Chondrocyte (in vitro differentiated cells): ENCODE measurements at places on chromosomes 4 and X. TPM values are rescaled to one million over a fixed set of nuclear protein-coding genes. Genes with fewer than 3 reads are reported as not detected.

Gene DDIT4L
- total RNA-seq: 0.20 to 0.38 TPM in 2 of 3 replicates, not detected in the other

Gene FAM13A
- 10.5 to 17.6 TPM (median 10.5 TPM) in 3 replicates for total RNA-seq

Gene MAGEA2
- not detected in 3 replicates for total RNA-seq

Gene HS6ST2
- 1.9 to 6.6 TPM (median 2.2 TPM) in 3 replicates for total RNA-seq

Gene CT83
- not detected in 3 replicates for total RNA-seq

Gene IKBKG
- 21.6 to 28.3 TPM (median 22.4 TPM) in 3 replicates for total RNA-seq

Gene SPATA18
- total RNA-seq: 17.9 to 18.7 TPM (median 18.6 TPM) in 3 replicates

Gene ADAMTS3
- 0.60 to 3.0 TPM (median 0.74 TPM) in 3 replicates for total RNA-seq

Gene TRPC3
- 0.20 to 0.39 TPM in 2 of 3 replicates, not detected in the other for total RNA-seq

Gene MAGED4
- total RNA-seq: 90.8 to 129 TPM (median 119 TPM) in 3 replicates

Gene F8A2
- total RNA-seq: not detected in 3 replicates

DNA sequence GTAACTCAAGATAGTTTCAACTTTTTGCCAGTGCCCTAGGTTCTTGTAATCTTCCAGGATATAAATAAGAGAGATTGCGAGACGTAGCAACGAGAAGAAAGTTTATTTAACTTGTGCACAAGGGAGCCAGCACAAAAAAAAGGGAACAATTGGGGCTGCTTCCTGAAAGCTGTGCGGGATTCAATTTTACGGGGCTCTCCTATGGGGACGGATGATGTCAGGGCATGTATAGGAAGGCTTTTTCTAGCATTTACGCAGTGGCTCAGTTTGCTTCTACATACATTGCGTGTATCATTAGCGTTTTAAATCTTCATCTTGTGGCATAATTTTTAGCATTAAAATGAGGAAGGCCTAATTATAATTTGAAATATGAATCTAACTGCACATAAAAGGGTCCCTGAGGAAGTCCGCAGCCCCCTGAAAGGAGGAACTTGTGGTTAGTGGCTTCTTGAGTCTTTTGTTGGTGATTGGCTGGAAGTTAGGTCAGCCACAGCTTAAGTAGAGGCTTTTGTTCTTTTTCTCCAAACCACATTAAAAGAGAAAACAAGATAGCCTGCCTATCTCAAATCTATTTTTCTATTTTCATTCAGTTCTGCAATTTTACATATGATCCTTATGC lies 668.2 kb upstream of the NDST4 start:
- no peak overlapping the region for H3K4me3 ChIP-seq
- H3K27me3 ChIP-seq: no peaks in the 10 kb centered on the region
- H3K4me1 ChIP-seq: no peaks in the 10 kb centered on the region
- H3K27ac ChIP-seq: no peak overlapping the region
- H3K36me3 ChIP-seq: no peaks in the 10 kb centered on the region

DNA sequence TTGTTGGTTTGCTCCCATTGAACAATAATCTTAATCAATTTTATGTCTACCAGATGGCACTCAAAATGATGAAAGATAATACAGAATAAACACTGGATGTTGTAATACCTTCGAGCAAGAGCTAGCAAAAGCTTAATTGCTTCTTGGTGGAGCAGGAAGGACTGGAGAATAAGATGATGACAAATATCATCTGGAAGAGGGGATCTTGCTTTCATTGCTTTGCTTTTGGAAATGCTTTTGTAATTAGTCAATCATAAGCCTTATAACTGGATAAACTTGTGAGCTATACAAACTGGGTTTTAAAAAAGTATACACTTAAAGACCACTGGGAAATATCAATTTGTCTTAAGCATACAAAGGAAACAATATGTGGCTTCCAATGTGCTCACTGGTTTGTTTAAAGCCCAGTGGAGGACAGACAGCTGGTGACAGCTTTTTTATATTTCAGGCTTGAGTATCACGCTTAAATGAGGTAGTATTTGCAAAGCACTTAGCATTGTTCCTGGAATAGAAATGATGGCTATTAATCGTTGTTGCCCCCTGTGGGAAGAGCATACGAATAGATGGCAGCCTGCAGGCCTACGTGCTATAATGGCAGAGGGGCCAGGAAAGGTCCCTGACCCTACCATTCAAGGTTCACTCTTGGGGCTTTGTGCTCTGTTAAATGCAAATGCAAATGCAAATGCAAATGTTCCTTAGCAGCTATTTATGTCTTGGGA lies 61.2 kb downstream of the TMEM150C start:
- H3K27ac ChIP-seq: no peak overlapping the region
- no peaks in the 10 kb centered on the region for H3K27me3 ChIP-seq
- no peaks in the 10 kb centered on the region for H3K36me3 ChIP-seq
- no peak overlapping the region for H3K4me3 ChIP-seq
- H3K4me1 ChIP-seq: peaks cover 5% of the 10 kb centered on the region
- no peak for DNase-seq

DNA sequence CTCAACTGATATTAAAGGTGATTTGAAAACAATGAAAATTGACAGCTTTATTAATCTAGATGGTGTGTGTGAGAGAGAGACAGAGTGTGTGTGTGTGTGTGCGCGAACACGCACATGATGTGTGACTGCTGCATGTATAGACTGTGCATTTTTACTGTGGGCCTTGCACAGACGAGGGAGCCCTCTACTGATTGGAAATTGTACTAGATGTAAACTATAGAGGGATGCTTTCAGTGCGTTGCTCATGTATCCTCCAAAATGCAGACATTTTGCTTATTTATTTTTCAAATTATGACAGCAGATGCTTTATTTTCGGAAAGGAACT lies 168.4 kb upstream of the GK2 start:
- H3K27me3 ChIP-seq: peaks cover 25% of the 10 kb centered on the region
- H3K36me3 ChIP-seq: no peaks in the 10 kb centered on the region
- DNase-seq: no peak
- H3K4me3 ChIP-seq: no peak overlapping the region

GRCh38 chr4:123583043-123583442 lies 186.4 kb downstream of the SPRY1 start:
- no peak overlapping the region for H3K4me3 ChIP-seq
- H3K4me1 ChIP-seq: peaks cover 44% of the 10 kb centered on the region
- no peaks in the 10 kb centered on the region for H3K27me3 ChIP-seq
- no peak for DNase-seq
- peaks cover 6% of the 10 kb centered on the region for H3K36me3 ChIP-seq

DNA sequence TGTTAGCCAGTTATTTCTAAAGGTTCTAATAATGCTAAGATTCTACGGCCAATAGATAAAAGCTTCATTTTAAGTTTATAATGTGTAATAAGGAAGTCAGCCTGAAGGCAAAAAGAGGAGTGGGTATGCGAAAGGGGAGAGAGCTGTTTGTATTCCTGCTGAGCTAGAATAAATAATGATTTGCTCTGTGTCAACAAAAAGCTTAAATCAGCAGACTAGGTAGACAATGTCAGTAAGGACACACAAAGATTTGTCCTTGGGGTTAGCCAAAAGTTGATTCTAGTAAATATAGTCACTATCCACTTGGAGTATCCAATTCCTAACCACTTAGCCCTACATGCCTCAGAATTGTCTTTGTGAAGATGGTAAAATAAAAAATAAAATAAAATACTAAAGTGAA lies 90.3 kb upstream of the GRIA3 start:
- no peaks in the 10 kb centered on the region for H3K36me3 ChIP-seq
- no peaks in the 10 kb centered on the region for H3K4me1 ChIP-seq
- no peak overlapping the region for H3K4me3 ChIP-seq
- no peak for DNase-seq
- H3K27ac ChIP-seq: no peak overlapping the region

DNA sequence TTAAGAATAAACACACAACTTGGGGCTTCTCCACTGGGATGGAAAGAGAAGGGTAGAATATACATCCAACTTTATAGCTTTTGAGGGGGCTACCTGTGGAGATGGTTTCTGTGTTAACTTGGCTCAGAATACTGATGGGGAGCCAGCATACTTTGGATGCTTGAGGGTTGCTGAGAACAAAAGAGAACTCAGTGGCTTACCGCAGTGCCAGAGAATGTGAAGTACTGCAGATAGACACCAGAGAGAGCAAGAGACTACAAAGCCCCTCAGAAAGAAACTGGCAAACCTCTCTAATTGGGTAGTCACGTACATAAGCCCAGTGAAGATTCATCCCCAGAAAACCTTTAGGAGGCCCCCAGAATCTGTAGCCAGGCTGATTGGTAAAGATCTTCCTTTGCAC lies 214.4 kb downstream of the DCHS2 start:
- no peaks in the 10 kb centered on the region for H3K27me3 ChIP-seq
- H3K4me1 ChIP-seq: no peaks in the 10 kb centered on the region
- no peak for DNase-seq
- peaks cover 5% of the 10 kb centered on the region for H3K36me3 ChIP-seq
- no peak overlapping the region for H3K4me3 ChIP-seq

DNA sequence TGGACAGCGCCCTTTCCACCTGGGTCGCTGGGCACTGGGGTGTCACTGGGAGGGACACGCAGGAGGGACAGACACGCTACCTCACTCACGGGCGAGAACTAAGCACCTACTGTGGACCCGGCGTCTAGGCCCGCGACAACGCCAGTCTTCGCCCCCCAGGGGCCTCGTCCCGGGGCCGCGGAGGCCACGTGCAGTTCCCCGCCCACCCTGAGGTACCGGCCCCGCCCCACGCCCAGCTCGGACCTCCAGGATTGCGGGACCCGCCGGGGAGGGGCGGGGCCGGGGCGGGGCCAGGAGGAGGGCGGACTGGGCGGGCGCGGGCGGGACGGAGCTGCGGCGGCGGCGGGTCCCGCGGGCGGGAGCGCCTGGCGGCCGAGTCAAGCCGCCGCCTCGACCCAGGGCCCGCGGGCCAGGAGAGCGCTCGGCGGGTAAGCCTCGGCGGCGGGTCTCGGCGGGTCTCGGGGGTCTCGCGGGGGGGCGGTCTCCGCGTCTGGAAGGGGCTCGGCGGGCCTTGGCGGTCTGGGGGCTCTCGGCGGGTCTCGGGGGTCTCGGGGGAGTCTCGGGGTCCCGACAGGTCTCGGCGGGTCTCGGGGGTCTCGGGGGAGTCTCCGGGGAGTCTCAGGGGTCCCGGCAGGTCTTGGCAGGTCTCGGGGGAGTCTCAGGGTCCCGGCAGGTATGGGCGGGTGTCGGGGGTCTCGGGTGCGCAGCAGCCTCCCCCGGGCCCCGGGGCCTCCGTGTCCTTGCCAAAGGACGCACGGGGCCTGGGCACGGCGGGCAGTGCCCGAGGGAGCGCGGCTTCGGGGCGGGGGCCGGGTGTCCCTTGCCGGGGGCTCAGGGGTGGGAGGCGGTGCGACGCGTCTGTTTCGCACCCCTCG lies at the start of gene SH3BP2:
TSS of gene SH3BP2 (plus strand) at position 375 of the 875 bp plus-strand sequence. CDS start 27,533 bp downstream, outside the sequence.
- peak; percentile 79 for DNase-seq
- peak within 1 kb of the TSS; percentile 86 for H3K4me3 ChIP-seq
- H3K4me1 ChIP-seq: peaks cover 46% of the 10 kb centered on the region
- H3K36me3 ChIP-seq: no peaks in the 10 kb centered on the region
- H3K27ac ChIP-seq: peak within 1 kb of the TSS; percentile 96

DNA sequence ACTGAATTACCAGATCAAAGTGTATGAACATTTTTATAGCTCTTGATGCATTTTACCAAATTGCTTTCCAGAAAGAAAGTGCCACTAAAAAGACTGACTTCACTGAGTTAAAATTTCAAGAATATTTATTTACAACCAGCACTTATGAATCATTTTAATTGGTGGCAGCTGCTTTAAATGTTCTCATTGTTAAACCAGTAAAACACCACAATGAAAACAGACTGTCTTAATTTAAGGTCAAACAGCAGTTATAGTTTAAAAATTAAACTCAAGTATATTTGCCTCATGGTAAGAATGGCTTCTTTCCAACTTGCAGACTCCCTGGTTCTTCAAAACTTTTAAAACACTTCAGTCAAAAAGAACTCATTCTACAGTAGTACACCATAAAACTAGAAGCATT lies 36.9 kb downstream of the AMMECR1 start:
- H3K27me3 ChIP-seq: no peaks in the 10 kb centered on the region
- peaks cover 53% of the 10 kb centered on the region for H3K4me1 ChIP-seq
- DNase-seq: no peak
- H3K36me3 ChIP-seq: no peaks in the 10 kb centered on the region
- H3K4me3 ChIP-seq: no peak overlapping the region
- no peak overlapping the region for H3K27ac ChIP-seq

GRCh38 chrX:40174854-40175510 lies 77.2 kb upstream of the BCOR start:
- H3K4me1 ChIP-seq: peaks cover 30% of the 10 kb centered on the region
- DNase-seq: peak; percentile 77
- peak overlapping the region; percentile 86 for H3K27ac ChIP-seq
- no peaks in the 10 kb centered on the region for H3K36me3 ChIP-seq
- peak overlapping the region; percentile 74 for H3K4me3 ChIP-seq

DNA sequence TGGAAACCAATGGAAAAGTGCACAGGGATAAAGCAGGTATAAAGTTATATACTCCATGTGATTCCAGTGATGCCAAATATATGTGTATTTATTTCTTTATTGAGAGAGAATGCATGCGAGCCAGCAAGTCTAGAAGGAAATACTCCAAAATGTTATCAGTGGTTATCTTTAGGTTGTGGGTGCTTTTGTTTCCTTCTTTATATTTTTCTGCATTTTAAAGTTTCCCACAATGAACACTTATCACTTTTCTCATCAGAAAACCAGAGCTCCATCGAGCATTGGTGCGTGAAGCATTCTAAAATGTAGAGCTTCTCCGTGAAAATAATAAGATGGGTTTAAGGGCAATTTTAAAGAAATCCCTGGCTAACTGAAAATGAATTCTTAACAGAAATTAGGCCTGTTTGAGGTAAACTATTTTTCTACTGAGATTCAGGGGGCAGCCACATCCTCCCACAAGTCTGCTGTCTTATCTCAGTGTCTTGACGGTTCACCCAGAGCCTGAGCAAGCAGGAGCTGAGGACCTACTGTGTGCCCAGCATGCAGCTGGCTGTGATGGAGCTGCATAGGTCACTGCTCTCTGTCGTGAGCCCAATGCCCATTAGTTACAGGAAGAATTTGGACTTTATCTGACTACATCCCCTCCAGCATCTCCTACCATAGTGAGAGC lies 18.7 kb upstream of the CD40LG start:
- H3K27ac ChIP-seq: no peak overlapping the region
- no peaks in the 10 kb centered on the region for H3K36me3 ChIP-seq
- no peak for DNase-seq
- no peak overlapping the region for H3K4me3 ChIP-seq
- peaks cover 2% of the 10 kb centered on the region for H3K27me3 ChIP-seq
- H3K4me1 ChIP-seq: no peaks in the 10 kb centered on the region

DNA sequence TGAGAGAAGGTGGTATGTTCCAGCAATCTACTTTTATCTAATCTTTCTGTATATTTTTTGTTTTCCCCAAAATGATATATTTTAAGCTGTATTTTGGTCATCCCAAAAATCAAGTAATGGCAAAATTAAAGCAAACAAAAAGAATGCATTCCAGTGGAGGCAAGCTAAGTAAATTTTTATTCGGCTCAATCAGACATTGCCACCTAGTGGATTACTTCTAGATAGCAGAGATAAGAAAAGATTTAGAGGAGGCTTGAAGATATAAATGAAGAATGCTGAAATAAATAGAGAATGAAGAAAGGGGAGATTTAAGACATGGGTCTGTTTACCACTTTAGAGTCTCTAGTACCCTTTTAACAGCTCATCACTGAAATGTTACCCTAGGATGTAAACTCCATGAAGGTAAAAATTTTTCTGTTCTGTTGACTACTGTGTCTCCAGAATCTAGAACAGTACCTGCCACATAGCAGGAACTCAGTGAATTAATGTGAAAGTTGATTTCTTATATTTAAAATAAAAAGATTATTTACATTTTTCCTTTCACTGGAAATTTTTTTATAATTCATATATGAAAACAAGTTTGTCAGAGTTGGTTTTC lies 110.9 kb upstream of the ANK2 start:
- no peaks in the 10 kb centered on the region for H3K27me3 ChIP-seq
- peaks cover 3% of the 10 kb centered on the region for H3K4me1 ChIP-seq
- H3K36me3 ChIP-seq: no peaks in the 10 kb centered on the region

GRCh38 chr4:157220371-157220881 lies at the start of gene GRIA2:
GRIA2 (plus strand) TSS chr4:157220728; CDS start chr4:157221043, 315 bp downstream.
- peaks cover 24% of the 10 kb centered on the region for H3K4me1 ChIP-seq
- peak within 1 kb of the TSS; percentile 89 for H3K4me3 ChIP-seq
- DNase-seq: peak; percentile 91
- no peak within 1 kb of the TSS for H3K27ac ChIP-seq
- H3K27me3 ChIP-seq: peaks cover 51% of the 10 kb centered on the region
- no peaks in the 10 kb centered on the region for H3K36me3 ChIP-seq
